ENCODE measurements at places on chromosomes 11 and 22.
A peak's percentile ranks its signal among the peaks of the same experiment; 100 is the strongest.

GRCh38 chr11:95577716-95578460 lies 211.7 kb downstream of the FAM76B start:
- ATAC-seq: peak; percentile 80
- no peaks in the 10 kb centered on the region for H3K36me3 ChIP-seq
- H3K27me3 ChIP-seq: no peaks in the 10 kb centered on the region
- peak overlapping the region; percentile 82 for H3K27ac ChIP-seq
- peaks cover 11% of the 10 kb centered on the region for H3K4me1 ChIP-seq

GRCh38 chr11:134514354-134514951 lies 102.4 kb upstream of the B3GAT1 start:
- no peak for ATAC-seq
- no peak overlapping the region for H3K27ac ChIP-seq
- H3K4me1 ChIP-seq: no peaks in the 10 kb centered on the region
- no peaks in the 10 kb centered on the region for H3K36me3 ChIP-seq
- no peak overlapping the region for H3K4me3 ChIP-seq
- H3K27me3 ChIP-seq: no peaks in the 10 kb centered on the region

DNA sequence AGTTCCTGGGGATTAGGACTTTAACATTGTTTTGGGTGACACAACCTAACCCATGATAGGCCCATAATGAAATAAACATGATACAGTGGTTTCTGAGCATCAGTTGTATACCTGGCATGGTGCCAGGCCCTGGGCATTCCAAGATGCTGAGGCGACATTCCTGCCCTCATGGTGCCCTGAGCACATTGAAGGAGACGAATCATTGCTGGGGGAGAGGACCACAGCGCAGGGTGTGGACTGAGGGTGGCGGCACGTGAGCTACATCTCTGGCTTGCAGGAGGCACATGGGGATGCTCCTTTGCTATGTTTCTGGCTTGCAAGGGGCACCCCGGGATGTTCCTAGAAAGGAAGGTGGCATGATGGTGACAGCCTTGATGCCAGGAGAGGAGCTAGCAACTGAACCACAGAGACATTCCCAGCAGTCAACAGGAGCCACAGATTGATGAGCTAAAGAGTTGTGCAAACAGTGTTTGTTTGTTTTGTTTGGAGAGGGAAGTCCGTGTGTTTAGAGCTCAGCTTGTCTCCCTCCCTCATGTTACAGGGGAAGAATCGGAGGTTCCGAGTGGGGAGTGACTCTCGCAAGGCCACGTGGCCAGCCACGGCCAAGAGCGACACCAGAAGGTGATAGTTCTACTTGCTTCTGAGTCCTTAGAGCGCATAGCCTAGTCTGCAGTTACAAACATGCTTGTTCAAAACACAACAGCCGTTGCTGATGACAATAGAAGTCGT lies 106.4 kb downstream of the MIAT start:
- no peaks in the 10 kb centered on the region for H3K27me3 ChIP-seq
- no peaks in the 10 kb centered on the region for H3K4me1 ChIP-seq
- H3K4me3 ChIP-seq: no peak overlapping the region
- ATAC-seq: no peak

- H3K4me1 ChIP-seq: peaks cover 11% of the 10 kb centered on the region
- H3K36me3 ChIP-seq: no peaks in the 10 kb centered on the region
- no peak overlapping the region for H3K4me3 ChIP-seq
- no peak overlapping the region for H3K27ac ChIP-seq
These were observed 14.8 kb upstream of the PICK1 start for GRCh38 chr22:38042488-38042790.

DNA sequence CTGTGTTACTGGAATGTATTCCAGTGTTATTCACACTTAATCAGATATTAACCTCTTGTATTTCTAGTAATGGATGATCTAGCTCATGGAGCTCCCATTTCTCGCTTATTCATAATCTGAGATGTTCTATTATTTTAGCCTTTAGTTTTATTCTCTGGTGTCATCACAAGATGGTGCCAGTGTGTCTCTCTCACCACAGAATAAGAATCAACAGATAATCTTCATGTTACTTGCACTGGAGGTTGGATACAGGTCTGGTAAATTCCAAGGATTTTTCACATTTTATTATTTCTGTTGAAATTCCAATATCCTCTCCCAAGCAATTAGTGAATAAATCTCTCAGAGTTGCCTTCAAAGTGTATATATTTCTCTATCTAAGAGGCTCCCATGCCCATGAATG lies 74.6 kb downstream of the CASP12 start:
- no peak for ATAC-seq
- H3K4me1 ChIP-seq: peaks cover 20% of the 10 kb centered on the region
- H3K27me3 ChIP-seq: no peaks in the 10 kb centered on the region
- no peaks in the 10 kb centered on the region for H3K36me3 ChIP-seq
- no peak overlapping the region for H3K27ac ChIP-seq

DNA sequence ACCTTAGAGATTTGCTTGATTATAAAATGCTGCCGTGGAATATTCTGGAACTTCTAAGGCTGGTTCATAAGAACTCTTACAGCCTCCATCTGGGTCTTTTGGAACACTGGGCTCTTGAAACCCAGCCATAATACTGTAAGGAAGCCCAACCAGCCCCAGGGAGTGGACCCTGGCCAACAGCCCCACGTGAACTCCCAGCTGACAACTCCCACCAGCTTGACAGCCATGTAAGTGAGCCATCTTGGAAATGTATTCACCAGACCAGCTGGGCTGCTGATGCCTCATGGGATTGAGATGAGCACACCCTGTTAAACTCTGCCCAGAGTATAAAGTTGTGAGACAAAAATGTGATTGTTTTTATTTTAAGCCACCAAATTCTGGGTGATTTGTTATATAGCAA lies 378.7 kb upstream of the RAG2 start:
- H3K27me3 ChIP-seq: no peaks in the 10 kb centered on the region
- H3K4me3 ChIP-seq: no peak overlapping the region
- H3K4me1 ChIP-seq: no peaks in the 10 kb centered on the region

DNA sequence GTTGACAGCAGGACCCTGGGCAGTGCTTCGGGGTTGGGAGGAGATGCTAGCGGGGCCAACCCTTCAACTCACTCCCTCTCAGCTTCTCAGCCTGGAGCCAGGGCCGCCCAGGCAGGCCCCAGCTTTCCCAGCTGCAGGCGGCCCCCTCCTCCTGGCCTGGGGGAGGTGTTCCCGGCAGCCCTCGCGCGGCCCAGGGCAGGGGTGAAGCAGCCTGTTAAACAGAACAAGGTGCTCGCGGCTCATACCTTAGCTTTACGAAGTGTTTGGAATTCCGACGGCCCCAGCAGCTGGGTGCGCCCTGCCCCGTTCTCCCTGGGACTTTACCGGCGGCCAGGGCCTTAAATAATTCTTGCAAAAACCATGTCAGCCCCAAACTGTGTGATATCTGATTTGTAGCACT lies 17.2 kb downstream of the MRPL23 start:
- H3K4me3 ChIP-seq: no peak overlapping the region
- H3K4me1 ChIP-seq: no peaks in the 10 kb centered on the region
- no peaks in the 10 kb centered on the region for H3K27me3 ChIP-seq
- no peak for ATAC-seq
- H3K27ac ChIP-seq: no peak overlapping the region

DNA sequence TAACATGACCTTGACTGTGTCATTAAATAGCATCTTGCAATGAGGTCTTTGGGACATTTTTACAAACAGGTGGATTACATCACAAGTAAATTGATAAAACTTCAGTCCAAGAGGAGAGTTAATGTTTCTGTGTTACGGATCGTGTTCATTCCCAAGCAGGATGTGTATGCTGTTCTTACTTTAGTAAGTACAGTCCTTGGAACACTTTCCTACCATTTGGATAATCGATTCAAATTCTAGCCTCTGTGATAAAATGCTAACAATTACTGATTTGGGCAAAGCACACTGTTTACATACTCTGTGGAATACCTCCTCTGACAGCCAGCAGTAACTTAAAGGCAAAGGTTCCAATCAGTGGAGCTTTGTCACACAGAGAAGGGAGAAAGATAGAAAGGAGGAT lies 351.7 kb downstream of the FAT3 start:
- no peak overlapping the region for H3K4me3 ChIP-seq
- H3K27me3 ChIP-seq: no peaks in the 10 kb centered on the region
- H3K4me1 ChIP-seq: no peaks in the 10 kb centered on the region
- no peaks in the 10 kb centered on the region for H3K36me3 ChIP-seq
- no peak overlapping the region for H3K27ac ChIP-seq

DNA sequence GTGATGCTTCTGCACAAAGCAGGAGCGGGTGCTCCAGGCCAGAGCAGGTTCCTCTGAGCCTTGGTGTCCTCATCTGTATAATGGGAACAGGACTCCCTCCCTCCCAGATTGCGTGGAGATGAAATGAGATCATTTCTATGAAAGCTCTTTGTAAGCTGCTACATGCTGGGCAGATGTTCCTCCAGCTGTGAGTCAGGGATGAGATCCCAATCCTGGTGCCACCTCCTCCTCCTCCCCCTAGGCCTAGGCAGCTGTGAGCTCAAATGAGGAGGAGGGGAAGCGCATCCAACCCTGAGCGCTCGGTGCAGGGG lies 7.0 kb upstream of the CABP2 start:
- H3K4me1 ChIP-seq: no peaks in the 10 kb centered on the region
- peaks cover 54% of the 10 kb centered on the region for H3K27me3 ChIP-seq
- H3K4me3 ChIP-seq: no peak overlapping the region
- no peak overlapping the region for H3K27ac ChIP-seq
- no peaks in the 10 kb centered on the region for H3K36me3 ChIP-seq
- ATAC-seq: no peak

- H3K36me3 ChIP-seq: no peaks in the 10 kb centered on the region
- H3K27me3 ChIP-seq: no peaks in the 10 kb centered on the region
- no peaks in the 10 kb centered on the region for H3K4me1 ChIP-seq
- no peak overlapping the region for H3K27ac ChIP-seq
These were observed 119.0 kb downstream of the JRKL start for GRCh38 chr11:96508861-96509260.

GRCh38 chr22:41823797-41824196 lies 9.1 kb upstream of the SREBF2 start:
- no peaks in the 10 kb centered on the region for H3K27me3 ChIP-seq
- H3K4me1 ChIP-seq: peaks cover 16% of the 10 kb centered on the region
- H3K27ac ChIP-seq: peak overlapping the region; percentile 59
- H3K4me3 ChIP-seq: no peak overlapping the region
- no peak for ATAC-seq
- H3K36me3 ChIP-seq: peaks cover 26% of the 10 kb centered on the region

DNA sequence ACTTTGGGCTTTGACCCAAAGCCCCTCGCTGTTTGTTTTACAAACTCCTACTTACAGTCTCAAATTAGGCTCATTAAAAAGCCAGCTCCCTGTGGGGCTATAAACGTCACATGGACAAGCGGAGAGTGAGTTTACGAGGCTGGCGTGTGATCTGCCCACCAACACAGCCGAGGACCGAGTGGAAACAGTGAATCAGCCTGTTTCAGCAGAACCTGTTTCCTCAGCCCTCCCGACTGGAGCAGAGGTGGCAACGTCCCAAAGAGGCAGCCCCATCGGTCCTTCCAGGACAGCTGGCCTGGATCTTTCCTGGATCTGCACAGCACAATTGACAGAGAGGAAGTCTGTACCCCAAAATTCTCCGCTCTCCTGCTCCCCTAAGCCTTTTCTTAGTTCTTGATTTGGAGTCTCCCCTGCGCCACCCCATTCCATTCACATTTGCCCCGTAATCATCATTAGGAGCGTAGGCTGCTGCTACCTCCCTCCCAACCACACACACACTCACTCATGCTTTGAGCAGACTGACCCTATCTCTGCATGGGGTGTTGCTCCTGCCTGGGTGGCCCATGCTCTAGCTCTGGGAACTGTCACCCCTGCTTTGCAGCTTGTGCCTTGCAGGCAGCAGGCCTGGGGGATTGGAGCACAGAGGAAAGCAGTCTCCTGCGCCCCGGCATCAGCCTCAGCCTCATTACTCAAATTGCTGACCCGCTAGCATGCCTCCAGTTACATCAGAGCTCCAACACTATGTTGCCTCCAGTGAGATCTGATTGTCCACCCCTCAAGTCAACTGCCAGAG lies 117.8 kb downstream of the NAT10 start:
- H3K36me3 ChIP-seq: no peaks in the 10 kb centered on the region
- no peaks in the 10 kb centered on the region for H3K27me3 ChIP-seq
- peak; percentile 63 for ATAC-seq
- peaks cover 8% of the 10 kb centered on the region for H3K4me1 ChIP-seq
- peak overlapping the region; percentile 5 for H3K27ac ChIP-seq
- H3K4me3 ChIP-seq: no peak overlapping the region

DNA sequence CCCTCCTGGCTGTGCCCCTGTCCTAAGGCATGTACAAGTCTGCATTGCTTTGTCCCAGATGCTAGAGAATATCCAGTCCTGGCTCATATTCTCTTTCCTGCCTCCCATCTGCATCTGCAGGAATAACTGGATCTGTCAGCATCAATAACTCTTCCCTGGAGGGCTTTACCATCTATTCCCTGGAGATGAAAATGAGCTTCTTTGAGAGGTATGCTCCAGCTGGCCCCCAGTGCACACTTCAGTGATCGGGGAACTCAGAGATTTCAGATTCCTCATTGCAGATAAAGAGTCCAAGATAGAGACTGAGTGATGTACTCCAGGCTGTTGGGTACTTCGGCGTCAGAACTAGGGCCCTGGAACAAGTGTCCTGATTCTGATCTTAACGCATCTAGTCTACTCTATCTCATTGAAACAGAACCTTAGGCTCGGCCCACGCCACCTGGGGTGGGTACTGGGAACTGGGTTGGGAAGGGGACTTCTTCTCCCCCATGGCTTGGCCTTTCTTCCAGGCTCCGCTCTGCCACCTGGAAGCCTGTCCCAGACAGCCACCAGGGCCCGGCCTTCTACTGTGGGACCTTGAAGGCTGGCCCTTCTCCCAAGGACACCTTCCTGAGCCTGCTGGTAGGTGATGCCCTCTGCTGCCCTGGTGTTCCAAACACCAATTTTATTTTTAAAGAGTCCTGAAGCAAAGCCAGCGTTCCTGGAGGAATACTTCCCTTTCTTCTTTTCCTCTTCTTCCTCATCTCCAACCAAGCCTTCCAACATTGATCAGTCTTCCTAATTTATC lies 17.8 kb upstream of the GLB1L2 start:
- no peaks in the 10 kb centered on the region for H3K4me1 ChIP-seq
- peaks cover 48% of the 10 kb centered on the region for H3K27me3 ChIP-seq
- no peak overlapping the region for H3K4me3 ChIP-seq

GRCh38 chr11:46134540-46134939 lies 13.3 kb upstream of the PHF21A start:
- H3K4me1 ChIP-seq: no peaks in the 10 kb centered on the region
- no peak for ATAC-seq
- H3K27me3 ChIP-seq: no peaks in the 10 kb centered on the region
- H3K4me3 ChIP-seq: no peak overlapping the region

GRCh38 chr22:45499746-45500145 lies 2.9 kb upstream of the FBLN1 start:
- H3K27ac ChIP-seq: no peak overlapping the region
- H3K27me3 ChIP-seq: peaks cover 59% of the 10 kb centered on the region
- no peaks in the 10 kb centered on the region for H3K36me3 ChIP-seq
- H3K4me1 ChIP-seq: peaks cover 22% of the 10 kb centered on the region
- H3K4me3 ChIP-seq: no peak overlapping the region

All from stimulated activated memory B cell treated with anti-CD40 and anti-IgM and Interleukin-4, amounts not matched to agents 10 μg/mL and 1 μg/mL and 100 μg/mL, for 72 hours (primary cell).